Ammon's horn (tissue), 1 donor: ENCODE measurements at places on chromosomes 12 and 14.
A peak's percentile ranks its signal among the peaks of the same experiment; 100 is the strongest.

DNA sequence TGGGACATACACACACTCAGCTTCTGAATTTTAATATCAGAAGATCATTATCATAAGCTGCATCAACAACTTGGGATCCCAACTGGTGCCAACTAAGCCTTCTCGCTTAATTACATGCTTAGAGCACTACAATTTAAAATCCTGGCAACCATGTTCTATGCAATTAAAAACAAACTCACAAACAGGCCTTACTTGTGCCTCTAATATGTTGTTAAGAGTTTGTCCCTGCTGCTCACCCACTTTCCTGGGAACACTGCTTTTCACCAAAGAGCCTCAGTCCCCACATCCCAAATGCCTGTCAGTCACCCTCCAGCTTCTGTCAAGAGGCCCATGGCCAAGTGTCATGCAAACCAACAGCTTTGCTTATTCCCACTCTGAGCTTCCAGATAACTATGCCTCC lies 69.7 kb downstream of the TTC9 start:
- DNase-seq: no peak

GRCh38 chr14:53621921-53622320 lies 334.7 kb downstream of the BMP4 start:
- DNase-seq: no peak

DNA sequence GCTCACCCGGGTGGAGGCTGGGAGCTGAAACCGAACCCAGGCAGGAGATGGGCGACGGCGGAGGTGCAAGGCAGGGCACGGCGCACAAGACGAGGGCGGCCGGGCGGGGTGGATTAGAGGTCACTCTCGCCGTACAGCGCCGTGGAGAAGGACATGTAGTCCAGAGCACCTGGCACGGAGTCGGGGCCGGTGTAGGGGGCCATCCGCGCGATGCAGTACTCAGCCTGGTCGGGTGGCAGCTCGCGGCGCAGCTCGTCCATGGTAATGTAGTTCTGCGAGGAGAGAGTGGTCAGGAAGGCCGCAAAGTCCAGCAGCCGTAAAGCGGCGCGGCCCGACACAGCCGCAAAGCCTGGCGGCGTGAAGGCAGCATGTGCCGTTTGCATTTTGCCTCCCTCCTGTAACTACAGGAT lies 81.9 kb upstream of the ZFP36L1 start:
- DNase-seq: no peak

GRCh38 chr12:100584256-100584655 lies 10.8 kb downstream of the GAS2L3 start:
- no peak for DNase-seq

- DNase-seq: no peak
Measured at GRCh38 chr14:78851189-78851588, 681.0 kb downstream of the NRXN3 start.

- no peak for DNase-seq
Measured at GRCh38 chr12:119423285-119423684, 88.8 kb downstream of the CCDC60 start.

- DNase-seq: peak; percentile 42
Measured at GRCh38 chr12:108337235-108338223, 1.6 kb downstream of the CMKLR1 start.

GRCh38 chr14:54839701-54840119 lies 62.9 kb downstream of the GCH1 start:
- no peak for DNase-seq

DNA sequence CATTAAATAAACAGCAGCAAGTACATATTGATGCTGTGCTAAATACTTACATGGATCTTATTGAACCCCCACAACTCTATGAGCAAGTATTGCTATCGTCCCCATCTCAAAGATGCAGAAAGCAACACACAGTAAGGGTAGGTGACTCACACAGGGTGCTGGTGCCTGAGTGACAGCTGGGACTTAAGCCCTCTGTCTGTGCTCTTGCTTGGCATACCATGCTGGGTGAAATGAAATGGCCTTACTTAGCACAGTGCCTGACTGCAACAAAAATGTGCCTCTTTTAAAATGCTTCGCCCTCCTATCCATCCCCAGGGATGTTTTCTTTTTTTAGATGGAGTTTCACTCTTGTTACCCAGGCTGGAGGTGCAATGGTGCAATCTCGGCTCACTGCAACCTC lies 788 bp downstream of the TEX52 start:
- DNase-seq: no peak

- DNase-seq: no peak
Measured at GRCh38 chr12:127150956-127151355, 1116.0 kb upstream of the TMEM132C start.

DNA sequence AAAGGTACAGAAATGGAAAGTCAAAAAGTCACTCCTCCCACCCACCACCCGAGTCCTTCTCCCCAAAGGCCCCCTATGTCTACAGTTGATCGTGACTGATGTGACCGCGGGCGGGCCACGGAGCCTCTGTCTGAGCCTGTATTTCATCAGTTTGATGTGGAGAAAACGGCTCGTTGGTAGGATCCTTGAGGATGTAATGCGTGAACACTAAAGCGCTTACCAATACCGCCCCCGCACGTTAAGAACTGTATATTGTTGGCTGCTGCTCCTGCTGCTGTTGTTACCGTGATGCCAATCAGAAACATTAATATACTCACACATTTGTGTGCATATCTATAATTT lies 24.6 kb upstream of the UBC start:
- peak; percentile 87 for DNase-seq

- no peak for DNase-seq
Measured at GRCh38 chr12:56682323-56682722, 5.8 kb downstream of the PTGES3 start.

DNA sequence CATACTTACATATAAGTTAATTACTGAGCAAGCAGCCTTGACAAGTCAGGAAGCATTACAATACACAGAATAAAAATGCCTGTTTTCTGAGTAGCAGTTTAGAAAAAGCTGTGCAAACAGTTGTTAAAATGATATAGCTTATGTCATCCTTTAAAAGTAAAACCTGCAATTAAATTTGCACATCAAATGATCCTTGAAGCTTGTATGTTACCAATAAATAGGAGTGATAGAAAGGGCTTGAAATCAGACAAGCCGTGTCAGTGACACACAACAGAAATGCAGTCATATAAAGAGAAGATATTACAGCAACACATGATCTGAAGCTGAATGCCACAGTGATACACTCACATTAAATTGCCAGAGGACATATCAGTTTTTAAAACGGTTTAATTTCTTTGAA lies 70.0 kb downstream of the EPS8 start:
- no peak for DNase-seq

GRCh38 chr12:71652656-71653055 lies 11.0 kb downstream of the ZFC3H1 start:
- no peak for DNase-seq

DNA sequence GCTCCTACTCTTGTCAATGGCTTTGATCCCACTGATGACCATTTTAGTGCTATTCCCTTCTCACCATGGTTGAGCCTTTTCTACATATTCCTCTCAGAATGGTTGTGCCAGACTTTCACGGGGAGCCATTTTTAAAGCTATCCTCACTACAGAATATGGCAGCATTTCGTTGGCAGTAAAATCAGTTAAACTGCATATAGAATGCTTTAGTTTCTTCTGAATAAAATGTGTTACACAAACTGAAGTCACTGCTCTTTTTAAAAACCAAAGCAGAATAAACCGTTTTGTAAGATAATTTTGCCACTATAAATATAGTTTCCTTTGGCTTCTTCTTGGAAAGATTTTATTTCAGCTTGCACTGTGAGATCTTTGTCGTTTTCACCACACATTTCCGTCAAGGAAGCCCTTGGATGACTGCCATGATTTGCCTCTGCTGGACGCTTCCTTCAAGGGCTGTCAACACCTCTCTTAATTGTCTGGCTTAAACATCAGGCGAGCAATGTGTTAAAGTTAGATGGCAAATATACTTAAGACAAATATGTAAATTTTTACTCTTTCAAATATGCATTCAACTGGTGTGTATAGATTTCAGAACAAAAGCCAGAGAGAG lies 624.2 kb downstream of the DIO2 start:
- DNase-seq: no peak

DNA sequence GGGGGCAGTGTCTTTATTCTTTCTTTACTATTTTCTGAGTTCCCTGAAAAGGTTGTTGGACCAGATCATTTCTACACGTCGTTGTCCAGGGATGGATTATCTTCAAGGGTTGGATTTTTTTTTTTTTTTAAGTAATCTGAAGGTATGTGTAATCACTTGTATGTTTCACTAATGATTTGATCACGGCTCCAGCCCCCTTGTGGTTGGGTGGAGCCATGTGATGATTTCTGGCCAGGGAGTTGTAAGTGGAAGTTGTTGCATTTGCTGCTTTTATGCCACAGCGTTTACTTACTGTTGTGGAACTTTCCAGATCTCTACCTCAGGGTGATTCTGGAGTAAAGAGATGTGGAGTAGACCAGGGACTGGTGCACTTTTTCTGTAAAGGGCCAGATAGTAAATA lies 390.3 kb downstream of the AACS start:
- DNase-seq: peak; percentile 46

GRCh38 chr14:59358102-59358501 lies 107.1 kb downstream of the GPR135 start:
- DNase-seq: no peak

- DNase-seq: no peak
Measured at GRCh38 chr12:4190366-4191063, 83.0 kb upstream of the CCND2 start.

GRCh38 chr12:31245822-31246469 lies 80.0 kb downstream of the SINHCAF start:
- no peak for DNase-seq

DNA sequence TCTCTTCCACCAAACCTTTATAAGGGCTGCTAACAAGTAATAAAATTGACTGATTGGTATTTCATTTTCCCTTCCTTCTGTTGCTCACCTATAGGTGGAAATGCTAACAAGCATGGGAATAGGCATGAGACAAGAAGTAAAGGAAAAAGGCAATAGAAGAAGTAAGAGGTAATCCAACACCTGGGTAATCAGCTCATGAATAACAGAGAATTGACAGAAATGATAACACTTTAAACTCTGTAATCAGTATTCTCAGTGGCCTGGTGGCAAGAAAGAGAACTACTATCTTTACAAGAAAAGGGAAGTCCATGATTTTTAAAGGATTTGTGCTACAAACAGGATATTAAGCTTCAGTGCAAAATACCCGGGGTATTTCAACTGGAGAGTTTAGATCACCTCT lies 737.8 kb downstream of the RERGL start:
- DNase-seq: no peak

DNA sequence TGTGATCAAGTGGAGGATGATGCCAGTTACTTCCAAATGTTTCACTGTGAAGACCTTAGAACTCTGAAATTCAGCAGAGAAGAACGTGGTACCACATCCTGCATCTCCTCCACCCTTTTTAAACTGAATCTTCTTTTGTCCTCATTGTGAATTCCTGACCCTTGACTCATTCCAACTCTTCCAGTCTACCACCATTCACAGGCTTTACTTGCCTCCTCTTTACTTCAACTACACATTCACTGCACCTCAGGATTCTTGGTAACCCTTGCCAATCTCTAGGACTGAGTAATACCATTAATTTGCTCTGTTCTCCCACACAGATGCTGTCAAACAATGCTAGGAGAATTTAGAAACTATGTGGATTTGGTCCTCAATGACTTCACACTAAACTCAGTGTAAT lies 37.3 kb downstream of the PPP1R12A start:
- DNase-seq: no peak

GRCh38 chr14:59055439-59056045 lies 132.9 kb upstream of the DAAM1 start:
- DNase-seq: peak; percentile 77

- no peak for DNase-seq
Measured at GRCh38 chr14:67798731-67799130, 17.7 kb downstream of the ZFYVE26 start.

DNA sequence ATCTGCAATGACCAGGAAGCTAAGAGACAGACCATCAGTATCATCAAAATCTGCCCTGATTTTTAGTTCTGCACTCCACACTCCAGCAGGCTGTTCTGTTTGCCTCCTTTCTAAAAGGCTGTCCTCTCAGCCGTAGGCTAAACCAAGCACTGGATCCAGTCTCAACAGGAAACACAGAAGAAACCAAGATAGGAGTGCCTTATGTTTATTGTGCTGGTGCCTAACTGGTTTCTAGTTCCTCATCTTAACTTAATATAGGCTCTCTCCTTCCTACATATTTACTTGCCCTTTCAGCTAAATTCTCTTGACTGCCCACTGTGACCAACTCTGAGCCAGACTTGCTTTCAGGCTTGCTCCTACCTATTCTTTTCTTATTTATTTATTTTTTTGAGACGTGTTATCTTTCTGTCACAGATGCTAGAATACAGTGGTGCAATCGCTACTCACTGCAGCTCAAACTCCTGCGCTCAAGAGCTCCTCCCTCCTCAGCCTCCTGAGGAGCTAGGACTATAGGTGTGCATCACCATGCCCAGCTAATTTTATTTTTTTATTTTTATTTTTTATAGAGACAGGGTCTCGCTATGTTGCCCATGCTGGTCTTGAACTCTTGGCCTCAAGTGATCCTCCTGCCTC lies 30.8 kb downstream of the GALNT4 start:
- DNase-seq: peak; percentile 25

DNA sequence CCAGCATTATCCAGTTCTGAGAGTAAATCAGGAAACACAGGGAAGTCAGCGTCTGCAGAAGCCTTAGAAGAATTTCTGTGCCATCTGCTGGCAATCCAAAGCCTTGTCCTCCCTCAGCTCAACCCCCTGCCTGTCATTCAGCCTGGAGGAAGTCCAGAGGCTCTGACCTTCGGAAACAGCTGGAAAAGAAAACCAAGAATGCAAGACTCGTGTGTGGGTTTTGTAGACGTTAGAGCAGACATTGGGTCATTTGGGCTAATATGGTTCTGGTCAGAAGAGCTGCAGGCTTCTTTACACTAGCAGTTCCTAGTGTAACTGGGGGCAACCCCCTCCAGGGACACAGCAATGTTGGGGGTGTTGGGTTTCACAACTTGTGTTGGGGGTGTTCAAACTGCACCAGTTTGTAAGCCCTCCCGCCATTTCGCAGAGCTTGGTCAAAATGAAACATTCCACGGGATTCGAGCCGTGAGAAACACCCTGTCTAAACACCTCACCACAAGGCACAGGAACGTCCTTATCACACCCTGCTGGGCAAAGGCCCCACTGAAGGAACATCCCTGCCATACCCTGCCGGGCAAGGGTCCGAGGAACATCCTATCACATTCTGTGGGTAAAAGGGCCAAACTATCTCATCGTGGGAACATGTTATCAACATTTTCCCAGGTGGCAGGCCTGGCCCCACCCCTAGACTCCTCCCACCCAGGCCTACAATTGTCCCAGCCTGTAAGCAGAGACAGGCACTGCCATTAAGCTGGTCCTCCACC lies 21.0 kb upstream of the SERPINA4 start:
- DNase-seq: no peak

- DNase-seq: no peak
Measured at GRCh38 chr12:94126067-94126466, 22.3 kb upstream of the PLXNC1 start.

GRCh38 chr14:97924922-97925613 lies 1127.9 kb downstream of the VRK1 start:
- DNase-seq: no peak

DNA sequence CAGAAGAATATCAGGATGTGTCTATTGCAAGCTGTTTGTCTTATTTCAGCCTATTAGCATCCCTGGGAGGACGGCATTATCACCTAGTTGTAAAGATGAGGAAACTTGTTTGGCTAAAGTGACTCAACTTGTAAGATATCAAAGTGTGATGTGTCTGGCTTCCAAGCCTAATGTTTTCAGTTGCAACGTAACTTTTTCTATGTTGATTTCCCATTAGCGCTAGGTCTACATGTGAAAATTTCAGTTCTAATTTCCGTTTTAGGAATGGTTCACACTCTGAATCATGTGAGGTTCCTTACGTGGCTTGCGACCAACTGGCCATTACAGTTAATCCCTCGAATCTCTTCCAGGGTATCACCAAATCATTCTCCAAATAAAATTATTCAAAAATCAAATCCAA lies 58.0 kb downstream of the LLPH start:
- DNase-seq: no peak

- DNase-seq: no peak
Measured at GRCh38 chr14:94384342-94384741, 4.1 kb downstream of the SERPINA1 start.
